Activated T-cell treated with anti-CD3 and anti-CD28 coated beads for 24 hours (primary cell): ENCODE measurements at places on chromosomes 12 and 14.

- DNase-seq: no peak
Measured at GRCh38 chr12:84874825-84875139, 37.8 kb downstream of the SLC6A15 start.

DNA sequence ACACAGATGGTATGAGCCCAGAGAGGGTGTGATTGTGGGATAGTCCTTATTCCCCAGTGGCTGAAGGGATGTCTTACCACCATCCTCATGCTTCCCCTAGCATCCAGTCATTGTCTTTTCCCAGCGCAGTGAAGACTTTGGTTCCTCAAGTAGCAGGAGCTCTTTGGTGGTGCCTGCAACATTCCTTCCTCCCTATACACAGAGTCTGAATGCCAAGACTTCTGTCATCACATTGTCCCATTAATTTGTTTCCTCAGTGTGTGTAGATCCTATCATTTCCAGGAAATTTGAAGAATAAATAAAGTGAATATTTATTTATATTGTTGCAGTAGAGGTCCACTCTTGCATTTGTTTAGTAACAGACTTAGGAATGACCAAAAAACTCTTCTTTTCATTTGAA lies 147.2 kb downstream of the DACT1 start:
- no peak for DNase-seq

- DNase-seq: no peak
Measured at GRCh38 chr14:86299994-86300393, 770.0 kb downstream of the FLRT2 start.

DNA sequence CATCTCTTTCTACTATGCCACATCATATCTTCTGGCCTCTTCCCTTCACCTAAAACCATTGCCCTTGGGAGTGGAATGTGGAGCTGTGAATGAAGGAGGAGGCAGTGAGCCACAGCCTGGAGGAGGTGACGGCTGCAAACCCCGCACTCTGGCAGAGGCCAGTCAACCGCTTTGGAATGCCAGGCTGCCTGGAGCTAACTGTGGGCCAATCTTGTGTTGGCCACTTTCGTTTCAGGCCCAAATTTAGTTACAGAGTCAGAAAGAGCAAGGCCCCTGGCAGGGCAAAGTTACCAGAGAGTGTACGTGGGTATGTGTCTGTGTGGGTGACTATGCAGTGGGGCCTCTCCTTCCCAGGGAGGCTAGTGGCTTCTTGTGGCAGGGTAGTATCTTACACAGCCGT lies 40.1 kb downstream of the CACNA1C start:
- DNase-seq: no peak

DNA sequence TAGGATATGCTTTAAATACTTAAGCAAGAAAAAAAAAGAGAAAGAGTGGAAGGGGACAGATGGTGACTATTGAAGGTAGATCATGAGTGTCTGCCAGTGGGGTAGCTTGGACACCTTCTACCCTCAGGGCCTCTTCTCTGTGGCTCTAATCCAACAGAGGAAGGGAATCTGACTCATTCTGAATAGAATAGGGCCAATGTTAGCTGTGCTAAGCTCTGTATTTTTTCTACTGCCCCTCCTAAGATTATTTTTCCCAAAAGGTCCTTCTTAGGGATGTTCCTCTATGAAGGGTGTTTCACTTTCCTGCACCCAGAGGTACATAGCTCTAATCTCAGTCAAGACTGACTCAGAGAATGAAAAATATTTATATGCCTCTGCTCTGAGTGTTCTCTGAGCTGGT lies 25.6 kb downstream of the UNC79 start:
- no peak for DNase-seq

- no peak for DNase-seq
Measured at GRCh38 chr14:20623798-20624197, 17.7 kb downstream of the OR6S1 start.

- DNase-seq: no peak
Measured at GRCh38 chr12:57620936-57621496, 9.8 kb downstream of the ARHGEF25 start.
